ENCODE measurements at places on chromosomes 6 and 20.

GRCh38 chr6:77466055-77466450 is 2.8 kb upstream of the HTR1B start:
- peak; percentile 12 for DNase-seq

DNA sequence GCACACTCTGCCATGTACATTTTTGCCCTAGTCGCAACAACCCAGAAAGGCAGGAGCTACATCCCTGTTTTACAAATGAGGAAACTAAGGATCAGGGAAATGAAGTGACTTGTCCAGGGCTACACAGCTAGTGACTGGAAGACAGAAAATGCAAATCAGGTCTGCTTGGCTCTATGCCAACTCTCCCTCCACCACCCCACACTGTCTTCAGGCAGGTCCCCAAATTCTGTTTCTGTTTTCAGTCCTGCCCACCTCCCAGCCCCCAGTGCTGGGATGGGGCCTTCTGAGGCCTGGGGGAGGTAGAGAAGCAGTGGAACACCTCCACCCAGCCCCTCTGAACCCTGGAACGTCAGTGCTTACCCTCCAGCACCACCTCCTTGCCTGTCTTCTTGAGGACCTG is 5.1 kb downstream of the SNTA1 start:
- no peak for DNase-seq

- DNase-seq, result no peak
These were observed 239.1 kb downstream of the GRM1 start for GRCh38 chr6:146267946-146268345.

GRCh38 chr20:47875297-47876025 is 90.2 kb upstream of the SULF2 start:
- DNase-seq, result no peak

- no peak for DNase-seq
These were observed 556.6 kb upstream of the CDH4 start for GRCh38 chr20:60695226-60696000.

DNA sequence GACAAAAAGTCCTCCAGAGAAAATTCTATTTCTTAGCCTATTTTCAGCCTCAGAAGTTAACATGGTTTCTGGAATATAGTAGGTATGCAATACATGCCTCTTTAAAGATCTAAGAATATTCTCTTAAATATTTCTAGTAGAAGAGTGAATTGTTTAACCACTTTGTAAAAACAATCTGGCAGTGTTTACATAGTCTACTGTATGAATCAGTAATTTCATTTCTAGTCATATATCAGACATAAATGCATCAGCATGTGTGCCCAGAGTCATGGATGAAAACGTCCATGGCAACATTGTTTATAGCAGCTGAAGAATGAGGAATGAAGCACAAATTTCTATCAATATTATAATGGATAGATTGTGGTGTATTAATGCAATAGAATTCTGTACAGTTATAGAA is 124.9 kb downstream of the NKAIN2 start:
- no peak for DNase-seq

DNA sequence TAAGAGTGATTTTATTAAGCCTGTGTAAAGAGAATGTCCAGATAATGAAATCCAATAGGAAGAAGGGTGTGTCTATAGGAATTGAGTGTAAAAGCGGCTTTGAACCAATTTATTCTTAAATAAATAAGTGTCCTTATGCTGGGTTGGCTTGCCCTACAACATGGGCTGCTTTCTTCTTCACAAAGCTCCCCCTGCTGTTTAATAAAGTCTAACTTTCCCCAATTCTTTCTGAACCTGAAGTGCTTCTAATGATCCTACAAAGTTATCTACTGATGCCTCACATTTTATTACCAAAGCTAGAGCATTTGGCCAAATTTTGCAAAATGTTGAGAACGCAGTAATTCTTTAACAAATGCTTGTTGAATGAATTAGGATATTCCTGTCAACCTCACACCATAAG is 36.3 kb upstream of the SIRT5 start:
- DNase-seq, result peak; percentile 58

- no peak for DNase-seq
These were observed 12.0 kb downstream of the CD83 start for GRCh38 chr6:14129575-14129974.

DNA sequence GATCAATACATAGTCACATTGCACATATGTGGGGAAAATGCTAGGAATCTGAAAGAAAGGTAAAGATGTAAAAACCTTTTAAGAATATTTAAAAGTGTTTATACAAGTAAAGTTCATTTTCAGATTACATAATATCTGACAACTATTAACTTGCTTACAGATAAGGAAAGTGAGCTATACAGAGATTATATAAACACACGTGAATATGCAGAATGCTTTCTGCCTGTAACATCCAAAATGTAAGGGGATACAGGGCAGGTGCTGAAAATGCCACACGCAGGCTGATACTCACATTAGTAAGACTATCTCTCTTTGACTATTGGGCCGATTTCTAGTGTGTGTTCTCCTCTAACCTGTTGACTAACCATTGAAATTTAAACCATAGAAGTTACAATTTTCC is 17.9 kb upstream of the MAP7 start:
- DNase-seq, result no peak

DNA sequence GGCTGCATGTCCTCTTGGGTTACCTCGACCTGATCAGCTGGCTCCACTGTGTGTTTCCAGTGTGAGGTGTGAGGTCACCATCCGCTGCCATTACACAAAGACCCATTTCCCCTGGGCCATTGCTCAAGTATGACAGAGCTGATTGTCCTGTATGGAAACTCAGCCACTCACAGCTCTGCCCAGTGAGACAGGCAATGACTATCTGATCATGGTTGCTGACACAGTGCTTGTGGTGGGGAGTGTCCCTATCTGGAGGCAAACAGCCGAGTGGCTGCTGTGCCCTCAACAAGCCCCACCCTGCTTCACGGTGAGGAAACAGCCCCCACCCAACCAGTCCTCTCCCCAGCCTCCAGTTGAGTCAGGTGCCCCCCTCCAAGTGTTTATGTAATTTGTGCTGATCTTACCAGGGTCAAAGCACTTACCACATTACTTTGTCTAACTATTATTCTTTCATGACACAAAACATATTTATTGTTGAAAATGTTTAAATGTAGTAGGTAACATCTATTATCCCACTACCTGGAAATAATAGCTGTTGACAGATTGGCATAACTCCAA is 11.7 kb upstream of the MAPK13 start:
- DNase-seq, result no peak

GRCh38 chr6:147825848-147826247 is 317.4 kb downstream of the SAMD5 start:
- DNase-seq, result no peak

Data from germinal center (tissue), 1 donor.